Left renal pelvis (tissue), 4 donors: ENCODE measurements at places on chromosomes 3 and 15. TPM values are rescaled to one million over a fixed set of nuclear protein-coding genes. Genes with fewer than 3 reads are reported as not detected.

GRCh38 chr15:74397239-74398068 lies 30.0 kb upstream of the CYP11A1 start:
- DNase-seq, result no peak

GRCh38 chr3:187445356-187445755 lies 77.2 kb downstream of the RTP4 start:
- DNase-seq, result no peak

GRCh38 chr15:77552066-77552465 lies 80.6 kb downstream of the LINGO1 start:
- DNase-seq, result no peak

DNA sequence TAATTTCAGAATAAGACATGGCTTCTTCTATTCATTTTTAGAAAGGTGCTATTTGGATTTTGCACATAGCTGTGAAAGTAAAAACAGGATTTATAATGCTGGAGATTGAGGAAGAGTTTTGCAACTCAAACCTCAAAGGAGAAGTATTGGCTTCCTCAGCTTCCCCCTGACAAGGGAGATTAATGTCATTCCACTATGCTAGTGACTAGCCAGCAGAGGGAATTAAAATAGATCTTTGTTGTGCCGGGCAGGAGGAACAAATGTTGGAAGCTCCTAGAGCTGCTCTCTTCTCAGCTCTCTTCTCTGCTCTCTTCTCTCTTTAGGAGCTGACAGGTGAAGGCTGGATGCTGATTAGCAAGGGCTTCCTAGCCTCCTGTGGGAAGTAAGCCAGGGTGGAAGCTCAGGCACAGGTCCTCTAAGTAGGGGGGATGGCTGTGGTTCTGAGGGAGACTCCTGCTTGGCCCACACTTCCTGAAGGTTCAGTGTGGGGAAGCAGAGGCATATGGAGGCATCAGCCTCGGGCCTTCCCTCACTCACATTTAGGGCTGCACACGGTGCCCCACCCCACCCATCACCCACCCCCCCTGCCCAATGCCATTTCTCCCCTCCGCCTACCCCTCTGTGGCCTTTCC lies 29.6 kb downstream of the CX3CR1 start:
- DNase-seq, result no peak

- DNase-seq, result no peak
Measured at GRCh38 chr3:195200010-195200822, 70.7 kb downstream of the XXYLT1 start.

DNA sequence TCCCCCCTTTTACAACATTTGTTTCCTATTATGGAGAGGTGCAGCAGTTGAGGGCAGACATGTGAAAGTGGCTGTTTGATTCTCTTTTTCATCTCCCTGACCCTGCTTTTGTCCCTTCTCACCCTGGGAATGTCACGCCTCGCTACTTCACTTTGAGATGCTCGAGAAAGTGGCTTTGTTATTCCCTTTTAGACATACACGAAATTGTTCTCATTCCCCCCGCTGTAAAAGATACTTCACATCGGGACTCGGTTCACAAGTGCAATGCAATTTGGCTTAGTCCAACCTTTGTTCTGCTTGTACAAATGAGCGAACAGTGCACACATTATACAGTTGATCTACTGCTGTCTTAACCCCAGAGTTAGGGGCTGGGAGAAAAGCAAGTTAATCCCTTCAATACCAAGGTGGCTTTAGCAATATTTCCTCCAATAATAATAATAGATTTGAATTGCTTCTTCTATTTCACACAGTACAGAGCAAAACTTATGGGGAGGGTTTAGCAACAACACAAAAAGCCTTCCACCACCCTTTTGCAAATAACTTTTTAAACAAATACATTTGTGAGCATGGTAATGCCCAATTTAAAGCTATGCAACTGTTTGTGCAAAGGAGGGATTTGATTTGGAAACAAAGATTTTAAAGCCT lies 5.7 kb upstream of the FOXB1 start:
- DNase-seq, result no peak

DNA sequence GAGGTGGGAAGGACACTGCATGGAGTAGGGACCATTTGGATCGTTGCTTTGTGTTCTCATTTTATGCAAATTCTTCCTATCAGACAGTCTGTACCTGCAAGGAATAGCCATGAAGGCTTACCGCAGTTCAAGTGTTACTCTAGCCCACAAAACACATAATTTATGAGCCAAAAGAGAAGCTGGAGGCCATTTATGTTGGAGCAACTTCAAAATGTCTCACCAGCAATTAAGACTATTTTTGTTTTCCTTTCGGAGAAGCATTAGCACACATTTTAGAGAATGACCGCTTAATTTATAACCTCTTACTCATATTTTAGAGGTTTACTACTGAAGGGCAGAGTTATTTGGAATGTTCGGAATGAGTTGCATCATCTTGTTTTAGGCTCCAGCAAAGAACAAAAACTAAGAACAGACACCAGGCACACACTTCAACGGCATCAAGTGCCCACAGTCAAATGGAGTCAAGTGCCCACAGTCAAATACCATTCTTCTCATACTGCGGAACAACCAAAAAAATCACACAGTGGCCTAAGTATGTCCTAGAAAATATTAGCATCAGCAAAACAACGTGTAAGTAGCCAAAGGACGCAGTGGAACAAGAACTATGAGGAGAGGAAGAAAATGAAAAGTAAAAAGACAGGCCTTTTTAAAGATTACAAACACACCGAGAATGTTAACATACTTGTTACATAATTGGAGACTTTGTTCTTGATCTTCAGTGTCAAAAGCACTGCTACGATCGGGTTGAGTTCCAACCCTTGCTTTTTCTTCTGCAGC lies 17.5 kb upstream of the GOLGA8J start:
- no peak for DNase-seq

- no peak for DNase-seq
Measured at GRCh38 chr3:175478301-175478700, 619.2 kb downstream of the NAALADL2 start.

DNA sequence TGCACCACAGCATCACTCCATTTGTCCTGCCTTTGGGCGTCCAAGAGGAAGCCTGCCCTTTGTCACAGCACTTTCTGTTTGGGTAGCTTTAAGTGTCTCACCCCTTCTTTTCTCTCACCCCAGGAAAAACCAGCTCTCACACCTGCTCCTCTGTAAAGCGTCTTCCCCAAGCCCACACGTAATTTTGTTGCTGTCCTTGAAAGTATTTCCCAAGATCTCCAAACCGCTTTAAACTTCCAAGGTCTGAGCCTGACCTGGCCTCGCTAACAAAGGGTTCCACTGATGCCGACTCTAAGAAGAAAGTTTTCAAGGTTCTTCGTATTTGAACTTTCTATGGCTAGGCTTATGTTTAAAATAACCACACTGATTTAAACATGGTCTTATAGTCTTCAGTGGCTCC lies 5.3 kb downstream of the ABHD2 start:
- no peak for DNase-seq

- DNase-seq, result no peak
Measured at GRCh38 chr15:33639978-33640377, 328.3 kb upstream of the CHRM5 start.

CPLX3 gene
- not detected for polyA plus RNA-seq

ABHD2 gene
- polyA plus RNA-seq, result 30.4 TPM

CP gene
- polyA plus RNA-seq, result 0.81 TPM

ESYT3 gene
- 0.50 TPM for polyA plus RNA-seq

ITIH1 gene
- not detected for polyA plus RNA-seq
